Heart right ventricle (tissue), 16 donors: ENCODE measurements at places on chromosomes 2 and 18. TPM values are rescaled to one million over a fixed set of nuclear protein-coding genes. Genes with fewer than 3 reads are reported as not detected.

The CD8B gene
- not detected for total RNA-seq

The MYOM1 gene
- total RNA-seq, result 1,442 TPM

The SIX3 gene
- total RNA-seq, result not detected

The SPHKAP gene
- 82.8 TPM for total RNA-seq

The CCDC150 gene
- total RNA-seq, result 2.0 TPM

The PAIP2B gene
- 61.9 TPM for total RNA-seq

The RAX gene
- total RNA-seq, result not detected

The DIPK1C gene
- total RNA-seq, result 12.9 TPM

The NFATC1 gene
- 18.7 TPM for total RNA-seq

The RGPD3 gene
- 0.15 TPM for total RNA-seq

The CNDP1 gene
- 0.11 TPM for total RNA-seq

The CFAP65 gene
- total RNA-seq, result not detected

The COPS8 gene
- total RNA-seq, result 95.5 TPM

The KCNE4 gene
- total RNA-seq, result 1.5 TPM

The CHRND gene
- total RNA-seq, result not detected

The ALKAL2 gene
- 0.69 TPM for total RNA-seq

The SCLY gene
- total RNA-seq, result 11.9 TPM

The IL1F10 gene
- not detected for total RNA-seq

The XIRP2 gene
- total RNA-seq, result 373 TPM

The ADD2 gene
- total RNA-seq, result 2.9 TPM

The CCL20 gene
- total RNA-seq, result not detected

The CNTNAP5 gene
- total RNA-seq, result not detected

The AQP12B gene
- total RNA-seq, result not detected

The KCNF1 gene
- 0.10 TPM for total RNA-seq

The POTEC gene
- not detected for total RNA-seq

The PRKAG3 gene
- 0.09 TPM for total RNA-seq

The LINC00305 gene
- total RNA-seq, result not detected

The CGREF1 gene
- total RNA-seq, result 0.69 TPM

The IGFBP5 gene
- 199 TPM for total RNA-seq

The CTAGE1 gene
- total RNA-seq, result not detected

The SALL3 gene
- total RNA-seq, result 0.15 TPM

The DYNC2LI1 gene
- 12.5 TPM for total RNA-seq

The PROM2 gene
- total RNA-seq, result 0.63 TPM

The CHST9 gene
- 7.9 TPM for total RNA-seq

The KIF5C gene
- total RNA-seq, result 0.40 TPM

The DCC gene
- not detected for total RNA-seq

The EGR4 gene
- not detected for total RNA-seq

The MROH2A gene
- not detected for total RNA-seq

The MEIS1 gene
- total RNA-seq, result 37.9 TPM

The ZNF385B gene
- 0.89 TPM for total RNA-seq

The PARD6G gene
- 2.4 TPM for total RNA-seq

The FAM237A gene
- total RNA-seq, result 1.3 TPM

The CTDSP1 gene
- total RNA-seq, result 92.8 TPM

The LCT gene
- total RNA-seq, result not detected

The CIB4 gene
- not detected for total RNA-seq

The FOSL2 gene
- total RNA-seq, result 51.9 TPM

The PLEKHH2 gene
- total RNA-seq, result 0.82 TPM

The HOXD11 gene
- not detected for total RNA-seq

The CYP26B1 gene
- 4.1 TPM for total RNA-seq

The VAMP5 gene
- 41.7 TPM for total RNA-seq

The TAF1B gene
- 5.9 TPM for total RNA-seq
